ENCODE measurements at places on chromosomes 6 and 20.

- H3K27me3 ChIP-seq: peaks cover 29% of the 10 kb centered on the region
- no peak for DNase-seq
- H3K4me1 ChIP-seq: peaks cover 2% of the 10 kb centered on the region
- H3K27ac ChIP-seq: no peak overlapping the region
- no peak overlapping the region for H3K4me3 ChIP-seq
- peaks cover 4% of the 10 kb centered on the region for H3K36me3 ChIP-seq
Measured at GRCh38 chr6:43471399-43471798, 6.0 kb upstream of the TJAP1 start.

DNA sequence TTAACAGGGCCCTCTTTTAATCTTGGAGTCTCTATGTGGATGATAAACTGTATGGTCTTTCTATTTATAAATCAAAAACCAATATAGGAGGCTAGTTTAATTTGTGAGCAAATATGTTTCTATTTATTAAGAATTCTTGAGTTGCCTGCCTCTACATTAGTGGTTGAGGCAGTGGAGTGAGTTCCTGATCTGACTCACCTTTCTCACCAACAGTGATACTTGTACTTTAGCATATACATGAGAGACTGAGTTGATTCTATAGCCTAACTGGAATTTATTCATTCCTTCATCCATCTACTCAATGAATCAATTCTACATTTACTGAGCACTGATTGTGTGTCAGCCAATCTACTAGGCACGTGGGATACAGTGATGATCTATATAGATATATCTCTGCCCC is 126.9 kb downstream of the TRMT11 start:
- no peaks in the 10 kb centered on the region for H3K27me3 ChIP-seq
- H3K27ac ChIP-seq: no peak overlapping the region
- no peak for DNase-seq

DNA sequence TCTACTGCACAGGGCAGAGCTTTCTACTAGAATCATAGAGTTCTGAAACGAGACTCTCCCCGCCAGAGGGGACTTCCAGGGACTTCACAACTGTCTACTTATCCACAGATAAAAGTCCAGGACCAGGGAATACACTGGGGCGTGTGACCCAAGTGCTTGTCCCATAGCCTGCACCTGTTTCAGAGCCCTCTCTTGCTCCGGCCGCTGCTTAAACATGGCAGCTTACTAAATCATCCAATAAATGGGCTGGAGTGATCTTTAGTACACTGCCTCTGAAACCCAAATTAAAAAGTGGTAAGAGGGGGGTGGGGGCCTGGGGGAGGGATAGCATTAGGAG is 8.9 kb upstream of the RAB44 start:
- H3K36me3 ChIP-seq: no peaks in the 10 kb centered on the region
- no peaks in the 10 kb centered on the region for H3K27me3 ChIP-seq
- H3K4me1 ChIP-seq: peaks cover 28% of the 10 kb centered on the region
- no peak overlapping the region for H3K4me3 ChIP-seq

GRCh38 chr6:130827247-130828149 is at the start of gene SMLR1:
Gene SMLR1, plus strand, starts transcription at chr6:130827406. Its CDS starts 8 bp downstream, at chr6:130827414.
- no peaks in the 10 kb centered on the region for H3K36me3 ChIP-seq
- no peak within 1 kb of the TSS for H3K4me3 ChIP-seq
- H3K27me3 ChIP-seq: peaks cover 7% of the 10 kb centered on the region
- H3K4me1 ChIP-seq: peaks cover 2% of the 10 kb centered on the region

- H3K27me3 ChIP-seq: peaks cover 75% of the 10 kb centered on the region
- H3K4me1 ChIP-seq: peaks cover 17% of the 10 kb centered on the region
- no peak for DNase-seq
- peak overlapping the region; percentile 84 for H3K4me3 ChIP-seq
- H3K27ac ChIP-seq: peak overlapping the region; percentile 34
- peaks cover 2% of the 10 kb centered on the region for H3K36me3 ChIP-seq
Measured at GRCh38 chr20:20003031-20003954, 13.9 kb upstream of the NAA20 start.

DNA sequence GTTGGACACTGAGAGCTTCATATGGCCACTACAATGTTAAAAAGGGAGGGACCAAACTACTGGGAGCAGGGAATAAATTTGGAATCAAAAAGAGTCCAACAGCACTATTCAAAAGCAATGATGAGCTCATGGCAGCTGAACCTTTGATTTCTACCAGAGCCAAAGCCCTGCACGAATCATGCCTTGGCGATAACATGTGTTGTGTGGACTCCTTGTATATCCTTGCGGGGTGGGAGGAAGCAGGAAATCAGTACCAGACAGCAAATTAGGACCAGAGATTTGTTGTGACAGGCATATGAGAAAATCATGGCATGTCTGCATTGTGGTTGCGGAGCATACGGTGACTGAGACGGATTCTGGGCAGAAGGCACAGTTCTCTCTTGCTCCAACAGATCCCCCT is 85.6 kb upstream of the EMILIN3 start:
- no peak for DNase-seq
- H3K36me3 ChIP-seq: peaks cover 12% of the 10 kb centered on the region
- H3K4me1 ChIP-seq: no peaks in the 10 kb centered on the region

DNA sequence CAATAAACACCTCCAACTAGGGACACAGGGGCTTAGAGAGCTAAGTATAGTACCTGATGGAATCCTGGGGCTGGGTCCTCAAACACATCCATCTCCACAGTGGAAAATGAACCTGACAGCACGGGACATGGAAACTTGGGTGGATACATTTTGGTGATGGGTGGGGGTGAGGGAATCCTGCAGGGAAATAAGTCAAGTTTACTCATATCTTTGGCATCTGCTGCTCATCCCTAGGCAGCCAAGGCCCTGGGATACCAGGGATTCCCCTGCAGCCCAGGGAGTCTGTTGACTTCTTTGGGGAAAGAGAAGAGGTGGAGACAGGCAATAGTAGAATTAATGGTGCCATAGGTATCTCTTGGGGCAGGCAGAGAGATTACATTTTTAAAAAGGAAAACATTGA is 6.6 kb downstream of the APOBEC2 start:
- H3K27ac ChIP-seq: peak overlapping the region; percentile 27
- peaks cover 5% of the 10 kb centered on the region for H3K4me1 ChIP-seq
- H3K27me3 ChIP-seq: no peaks in the 10 kb centered on the region
- H3K4me3 ChIP-seq: no peak overlapping the region

- peaks cover 23% of the 10 kb centered on the region for H3K27me3 ChIP-seq
- H3K4me1 ChIP-seq: no peaks in the 10 kb centered on the region
- H3K27ac ChIP-seq: no peak overlapping the region
- H3K4me3 ChIP-seq: no peak overlapping the region
Measured at GRCh38 chr6:12538881-12539357, 177.6 kb upstream of the PHACTR1 start.

GRCh38 chr6:36616893-36617521 is 22.8 kb downstream of the SRSF3 start:
- peaks cover 4% of the 10 kb centered on the region for H3K36me3 ChIP-seq
- H3K27me3 ChIP-seq: no peaks in the 10 kb centered on the region
- peaks cover 11% of the 10 kb centered on the region for H3K4me1 ChIP-seq
- H3K4me3 ChIP-seq: no peak overlapping the region
- H3K27ac ChIP-seq: no peak overlapping the region

DNA sequence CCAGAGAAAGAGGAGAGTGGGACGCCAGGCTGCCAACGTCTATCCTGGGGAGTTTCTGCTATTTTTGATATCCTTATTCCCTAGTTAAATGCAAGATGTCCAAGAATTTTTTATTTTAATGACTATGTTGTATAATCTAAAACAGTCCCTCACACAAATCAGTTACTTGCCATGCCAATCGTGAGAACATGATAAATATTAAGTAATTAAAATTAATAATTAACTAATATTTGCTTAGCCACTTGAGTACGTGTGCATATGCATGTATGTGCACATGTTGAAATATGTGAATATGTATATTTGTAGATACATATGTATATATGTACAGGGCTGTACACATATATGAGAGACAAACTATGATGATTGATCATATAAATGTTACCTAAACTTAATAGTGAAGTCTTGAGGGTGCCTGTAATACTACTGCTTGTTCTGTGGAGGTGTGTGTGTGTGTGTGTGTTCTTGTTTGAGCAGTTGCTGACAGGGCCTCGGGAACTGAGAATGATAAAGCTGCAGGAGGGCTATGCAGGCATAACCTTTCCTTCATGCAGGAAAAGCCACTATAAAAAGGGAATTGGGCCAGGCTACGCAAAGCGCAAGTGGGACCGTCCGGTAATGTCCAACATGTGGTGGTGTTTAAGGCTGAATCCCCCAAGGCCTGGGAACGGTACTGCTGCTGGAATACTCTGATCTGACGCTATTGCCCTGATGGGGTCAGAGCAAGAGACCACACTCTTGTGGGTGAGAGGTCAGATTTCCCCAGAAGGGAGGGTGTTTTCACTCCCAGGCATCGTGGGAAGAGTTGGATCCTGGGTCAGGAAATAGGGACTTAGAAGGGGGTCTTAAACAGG is 148.3 kb upstream of the TBX18 start:
- no peaks in the 10 kb centered on the region for H3K27me3 ChIP-seq
- H3K4me1 ChIP-seq: no peaks in the 10 kb centered on the region
- no peak for DNase-seq
- no peak overlapping the region for H3K4me3 ChIP-seq
- H3K27ac ChIP-seq: no peak overlapping the region

GRCh38 chr6:70957284-70957617 is 391 bp upstream of the B3GAT2 start:
- H3K27me3 ChIP-seq: peaks cover 70% of the 10 kb centered on the region
- no peak overlapping the region for H3K27ac ChIP-seq
- peaks cover 10% of the 10 kb centered on the region for H3K4me1 ChIP-seq
- no peak for DNase-seq
- peak overlapping the region; percentile 89 for H3K4me3 ChIP-seq

DNA sequence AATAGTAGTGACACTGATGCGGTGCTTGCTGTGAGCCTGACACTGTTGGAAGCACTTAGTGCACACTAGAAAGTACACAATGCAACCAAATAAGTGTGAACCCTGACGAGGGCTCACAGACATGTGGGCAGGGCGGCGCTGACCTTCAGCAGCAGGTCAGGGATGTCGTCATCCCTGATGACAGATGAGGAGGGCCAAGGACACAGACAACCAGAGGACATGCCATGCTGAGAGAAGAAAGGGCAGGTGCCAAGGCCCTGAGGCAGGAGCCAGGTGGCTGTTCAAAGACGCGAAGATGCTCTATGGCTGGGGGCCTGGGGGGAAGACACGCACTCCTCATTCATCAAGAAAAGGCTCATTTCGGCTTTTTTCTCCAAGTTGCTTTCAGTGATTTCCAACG is 176.4 kb upstream of the CST7 start:
- no peaks in the 10 kb centered on the region for H3K4me1 ChIP-seq
- H3K27ac ChIP-seq: no peak overlapping the region
- no peaks in the 10 kb centered on the region for H3K36me3 ChIP-seq
- no peak overlapping the region for H3K4me3 ChIP-seq
- no peak for DNase-seq

- H3K36me3 ChIP-seq: peaks cover 2% of the 10 kb centered on the region
- H3K27ac ChIP-seq: no peak overlapping the region
- H3K4me1 ChIP-seq: peaks cover 4% of the 10 kb centered on the region
- peaks cover 32% of the 10 kb centered on the region for H3K27me3 ChIP-seq
- no peak overlapping the region for H3K4me3 ChIP-seq
- no peak for DNase-seq
Measured at GRCh38 chr6:106411643-106412200, 51.2 kb downstream of the CRYBG1 start.

GRCh38 chr20:57835074-57835452 is 125.2 kb upstream of the PMEPA1 start:
- DNase-seq: no peak
- H3K36me3 ChIP-seq: no peaks in the 10 kb centered on the region
- no peak overlapping the region for H3K27ac ChIP-seq

DNA sequence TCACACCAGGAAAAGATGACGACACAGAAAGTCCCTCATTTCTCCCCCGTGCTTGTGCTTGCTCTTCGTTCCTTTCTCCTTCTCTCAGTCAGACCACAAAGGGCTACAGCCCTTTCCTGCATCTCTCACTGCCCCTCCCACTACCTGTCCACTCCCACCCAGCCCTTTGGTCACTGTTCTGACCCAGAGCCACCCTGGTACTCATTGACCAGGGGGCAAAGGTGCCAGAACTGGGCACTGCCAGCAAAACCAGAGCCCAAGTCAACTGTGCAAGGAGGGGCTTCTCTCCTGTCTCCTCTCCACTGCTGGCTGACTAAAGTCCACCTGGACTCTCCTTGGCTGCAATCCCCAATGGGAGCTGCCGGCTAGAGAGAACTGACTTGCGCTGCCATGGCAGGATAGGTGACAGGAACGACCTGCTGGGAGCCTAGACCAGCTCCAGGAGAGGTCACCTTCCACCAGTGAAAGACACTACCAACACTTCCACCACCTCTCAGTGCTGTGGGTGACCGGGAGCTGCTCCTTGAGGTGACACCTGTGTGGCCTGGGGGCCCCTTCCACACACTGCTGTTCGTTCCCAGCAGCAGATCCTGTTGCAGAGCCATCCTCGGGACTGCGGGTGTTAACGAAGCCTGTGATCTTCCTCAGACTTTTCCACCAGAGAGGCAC is 32.8 kb downstream of the KCNK17 start:
- no peaks in the 10 kb centered on the region for H3K4me1 ChIP-seq
- H3K36me3 ChIP-seq: no peaks in the 10 kb centered on the region
- no peak overlapping the region for H3K27ac ChIP-seq
- peaks cover 34% of the 10 kb centered on the region for H3K27me3 ChIP-seq

DNA sequence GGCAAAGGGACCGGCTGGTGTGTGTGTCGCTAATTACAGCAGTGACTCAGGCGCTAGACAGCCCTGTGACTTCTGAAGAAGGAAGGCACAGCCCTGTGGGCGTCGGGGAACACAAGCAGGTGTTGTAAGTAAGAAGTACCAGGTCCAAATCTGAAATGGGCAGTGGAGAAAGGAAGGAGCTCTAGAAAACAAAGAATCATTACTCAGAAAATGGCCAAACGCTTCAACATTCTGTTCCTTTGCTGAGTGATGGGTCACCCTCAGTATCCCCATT is 106.8 kb downstream of the PXDC1 start:
- no peak overlapping the region for H3K27ac ChIP-seq
- DNase-seq: no peak
- peaks cover 39% of the 10 kb centered on the region for H3K27me3 ChIP-seq

- H3K27ac ChIP-seq: no peak overlapping the region
- no peak overlapping the region for H3K4me3 ChIP-seq
- no peak for DNase-seq
- no peaks in the 10 kb centered on the region for H3K4me1 ChIP-seq
Measured at GRCh38 chr20:38321959-38322598, 18.1 kb downstream of the BPI start.

GRCh38 chr6:116511424-116512110 is at the start of gene CALHM5:
Gene CALHM5, plus strand, starts transcription at chr6:116511639. Its CDS starts 58 bp downstream, at chr6:116511697.
- no peaks in the 10 kb centered on the region for H3K36me3 ChIP-seq
- no peak for DNase-seq
- H3K4me1 ChIP-seq: no peaks in the 10 kb centered on the region
- no peaks in the 10 kb centered on the region for H3K27me3 ChIP-seq
- no peak within 1 kb of the TSS for H3K27ac ChIP-seq

Measured in T-helper 17 cell (primary cell).